ENCODE measurements at places on chromosomes 4 and X. TPM values are rescaled to one million over a fixed set of nuclear protein-coding genes. Genes with fewer than 3 reads are reported as not detected.

DNA sequence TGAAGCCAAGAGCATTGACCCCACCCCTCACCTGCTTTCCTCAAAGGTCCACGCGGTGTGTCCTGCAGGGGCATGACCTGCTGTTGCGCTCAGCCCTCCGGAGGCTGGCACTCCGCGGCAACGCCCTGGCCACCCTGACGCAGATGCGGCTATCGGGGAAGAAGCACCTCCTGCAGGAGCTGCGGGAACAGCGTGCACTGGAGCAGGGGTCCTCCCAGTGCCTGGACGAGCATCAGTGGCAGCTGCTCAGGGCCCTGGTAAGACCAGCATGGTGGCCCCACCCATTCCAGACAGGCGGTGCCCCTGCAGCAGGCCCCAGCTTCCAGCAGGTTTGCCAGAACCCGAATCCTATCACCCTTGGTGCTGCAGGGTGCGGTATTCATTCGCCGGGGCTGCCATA is 86.0 kb downstream of the EVC start:
- DNase-seq, result no peak

DNA sequence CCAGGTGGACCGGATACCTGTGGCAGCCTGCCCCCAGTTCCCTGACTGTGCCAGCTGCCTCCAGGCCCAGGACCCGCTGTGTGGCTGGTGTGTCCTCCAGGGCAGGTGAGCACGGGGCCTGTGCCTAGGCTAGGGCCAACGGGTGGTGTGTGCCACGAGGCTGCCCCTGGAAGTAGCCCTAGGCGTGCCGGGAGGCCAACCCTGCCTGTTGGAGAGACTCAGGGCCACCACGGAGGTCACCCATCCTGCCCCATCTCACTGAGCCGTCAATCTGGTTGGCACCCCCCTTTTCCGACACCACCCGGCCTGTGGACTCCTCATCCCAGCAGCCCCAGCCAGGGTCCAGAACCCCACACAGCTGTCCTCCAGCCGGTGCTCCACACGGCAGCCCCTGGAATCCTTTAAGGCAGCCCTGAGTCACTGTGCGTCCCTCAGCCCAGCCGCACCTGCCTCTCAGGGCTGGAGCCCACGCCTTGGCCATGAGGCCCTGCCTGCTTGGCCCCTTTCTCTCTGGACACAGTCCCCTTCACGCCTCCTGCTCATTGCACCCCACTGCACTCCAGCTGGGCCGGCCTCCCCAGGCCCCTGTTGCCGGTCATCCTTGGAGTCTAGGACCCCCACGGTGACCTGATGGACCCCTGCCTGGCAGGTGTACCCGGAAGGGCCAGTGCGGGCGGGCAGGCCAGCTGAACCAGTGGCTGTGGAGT is 5.3 kb downstream of the PLXNB3 start:
- no peak for DNase-seq

- DNase-seq, result no peak
Observed at GRCh38 chr4:129738175-129738574, 642.2 kb downstream of the C4orf33 start.

DNA sequence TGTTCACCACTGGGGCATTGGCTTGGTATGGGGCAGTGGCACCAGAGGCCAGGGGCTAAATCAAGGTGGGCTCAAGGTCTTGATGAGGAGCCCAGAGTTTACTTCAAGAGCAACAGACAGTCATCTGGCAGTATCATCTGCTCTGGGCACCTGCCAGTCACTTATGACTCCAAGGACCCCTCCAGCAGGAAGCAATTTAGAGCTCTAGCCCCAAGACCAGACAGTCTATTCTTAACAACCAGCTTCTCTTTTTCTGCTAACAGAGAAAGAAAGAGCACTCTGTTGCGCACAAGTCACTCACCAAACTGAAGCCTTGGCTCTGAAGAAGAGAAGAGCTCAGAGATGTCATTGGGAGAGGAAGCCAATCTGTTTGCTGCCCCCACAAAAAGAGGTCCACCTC is 309.2 kb downstream of the HS3ST1 start:
- no peak for DNase-seq

GRCh38 chrX:27863809-27864208 is 56.0 kb downstream of the MAGEB10 start:
- DNase-seq, result no peak

- DNase-seq, result no peak
Observed at GRCh38 chr4:37424753-37425152, 180.2 kb downstream of the NWD2 start.

GRCh38 chrX:54529151-54529550 is 868 bp upstream of the GNL3L start:
- no peak for DNase-seq

PRR32 gene
- total RNA-seq, result not detected

- no peak for DNase-seq
Observed at GRCh38 chr4:140753329-140753728, 2.9 kb downstream of the TBC1D9 start.

DNA sequence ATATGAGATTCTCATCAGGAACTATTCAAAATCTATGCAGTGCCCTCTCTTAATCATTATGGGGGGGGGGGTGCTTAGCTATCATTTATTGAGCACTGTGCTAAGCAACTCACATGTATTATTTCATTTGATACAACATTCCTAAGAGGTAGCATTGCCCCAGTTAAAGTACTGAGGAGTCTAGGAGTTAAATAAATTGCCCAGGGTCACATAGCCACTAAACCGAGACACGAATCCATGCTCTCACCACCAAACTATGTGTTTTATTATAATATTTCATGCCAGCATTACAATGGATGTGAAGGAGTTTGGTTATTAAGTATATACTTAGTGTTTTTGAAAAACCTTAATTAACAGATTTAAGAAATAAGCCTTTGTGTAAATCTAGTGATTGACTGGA is 131.4 kb downstream of the CBR4 start:
- no peak for DNase-seq

DNA sequence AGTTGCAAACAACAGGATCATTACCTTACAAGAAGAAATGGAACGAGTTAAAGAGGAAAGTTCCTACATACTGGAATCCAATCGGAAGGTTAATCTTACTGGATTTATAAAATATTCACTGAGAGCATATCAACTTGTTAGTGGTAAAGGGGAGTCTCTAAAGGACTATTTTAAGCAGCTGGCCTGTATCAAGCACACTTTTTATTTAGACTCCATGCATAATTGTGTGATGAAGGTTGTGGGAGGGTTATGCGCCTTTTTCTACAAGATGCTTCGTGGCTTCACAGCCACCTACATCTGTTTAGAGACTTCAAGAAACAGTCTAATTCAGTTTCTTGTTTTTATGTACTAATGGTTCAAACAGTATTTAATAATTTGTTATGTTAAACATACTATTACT is 56.6 kb downstream of the GRSF1 start:
- no peak for DNase-seq

DNA sequence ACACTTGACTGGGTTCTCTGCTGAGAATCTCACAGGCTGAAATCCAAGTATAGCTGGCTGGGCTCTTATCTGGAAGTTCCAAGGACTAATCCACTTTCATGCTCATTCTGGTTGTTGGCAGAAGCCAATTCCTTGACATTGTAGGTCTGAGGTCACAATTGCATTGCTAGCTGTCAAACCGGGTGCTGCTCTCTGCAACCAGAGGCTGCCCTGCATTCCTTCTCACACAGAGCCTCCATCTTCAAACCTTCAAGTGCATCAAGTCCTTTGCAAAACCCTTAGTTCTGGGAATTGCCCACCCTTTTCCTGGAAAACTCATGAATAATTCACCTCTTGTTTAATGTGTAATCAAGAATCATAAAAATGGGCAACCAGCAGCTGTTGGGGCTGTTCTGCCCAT is 404.2 kb downstream of the KCNIP4 start:
- DNase-seq, result no peak

DNA sequence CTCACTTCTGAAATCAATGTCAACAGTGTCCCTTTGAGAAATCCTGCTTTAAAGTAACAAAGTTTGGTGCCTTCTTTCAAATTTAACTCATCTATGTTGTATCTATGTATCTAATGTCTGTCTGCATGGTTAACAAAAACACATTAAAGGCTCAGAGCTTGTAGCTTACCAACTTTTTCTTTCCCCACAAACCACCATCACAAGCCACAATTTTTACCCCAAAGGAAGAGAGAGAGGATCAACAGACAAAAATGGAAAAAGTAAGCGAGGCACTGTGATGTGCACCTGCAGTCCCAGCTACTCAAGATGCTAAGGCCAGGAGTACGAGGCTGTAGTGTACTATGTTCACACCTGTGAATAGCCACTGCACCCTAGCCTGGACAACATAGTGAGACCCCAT is 17.2 kb downstream of the ATRX start:
- no peak for DNase-seq

PAGE1 gene
- not detected for total RNA-seq

DNA sequence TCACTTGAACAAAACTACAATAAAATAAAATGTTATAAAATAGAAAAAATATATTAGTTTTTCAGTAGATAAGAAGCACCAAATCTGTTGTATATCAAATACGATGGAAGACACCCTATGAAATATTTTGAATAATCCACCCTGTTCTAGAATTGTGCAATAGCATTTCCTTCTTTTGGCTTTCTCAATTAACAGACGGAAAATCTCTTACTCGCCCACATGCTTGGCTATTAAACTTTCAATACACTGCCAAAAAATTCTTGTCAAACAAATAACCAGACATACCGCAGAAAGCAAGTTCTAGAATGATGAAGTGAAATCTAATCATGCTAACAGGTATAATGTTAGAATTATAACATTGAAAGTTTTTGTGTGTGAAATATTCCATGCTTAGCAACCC is 671.6 kb upstream of the SLIT2 start:
- DNase-seq, result no peak

ZDHHC15 gene
- total RNA-seq, result 13.6 TPM

GRCh38 chr4:138702190-138702824 is 313.3 kb upstream of the NOCT start:
- no peak for DNase-seq

DNA sequence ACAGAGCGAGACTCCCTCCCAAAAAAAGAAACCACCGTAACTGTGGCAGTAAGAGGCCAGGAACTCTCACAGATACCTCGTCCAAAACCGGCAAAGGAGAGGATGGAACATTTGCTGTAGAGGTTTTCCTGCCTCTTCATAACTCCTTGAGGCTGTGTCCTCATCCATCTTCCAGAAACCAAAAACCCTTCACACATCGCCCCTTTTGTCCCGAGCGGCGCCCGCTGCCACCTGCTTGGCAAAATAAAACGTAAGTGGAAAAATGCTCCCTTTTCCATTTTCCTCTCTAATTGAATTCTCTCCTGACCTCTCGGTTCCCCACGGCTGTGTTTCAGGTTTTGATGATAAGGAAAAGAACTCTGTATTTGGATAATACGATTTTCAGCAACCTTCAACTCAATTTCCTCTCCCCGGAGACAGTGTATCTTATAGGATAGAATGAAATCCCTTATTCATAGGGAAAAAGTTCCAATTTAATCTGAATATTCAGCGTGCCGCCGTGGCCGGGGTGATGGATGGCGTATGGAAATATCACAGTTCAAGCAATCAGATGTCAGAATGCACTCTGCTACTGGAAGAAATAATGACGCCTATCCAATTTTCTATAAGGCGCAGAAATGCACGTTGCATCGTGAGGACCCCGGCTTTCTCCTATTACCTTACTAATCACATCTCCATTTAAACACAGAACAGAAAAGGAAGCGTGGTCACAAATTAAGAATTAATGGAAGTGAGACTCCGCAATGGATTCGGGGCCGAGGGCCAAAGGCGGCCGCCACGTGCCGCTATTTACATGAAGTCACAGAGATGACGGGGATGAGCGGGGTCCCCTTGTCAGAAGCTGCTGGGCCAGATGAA is 5.2 kb upstream of the PPP2R3B start:
- DNase-seq, result no peak

RTL9 gene
- 0.16 TPM for total RNA-seq

DNA sequence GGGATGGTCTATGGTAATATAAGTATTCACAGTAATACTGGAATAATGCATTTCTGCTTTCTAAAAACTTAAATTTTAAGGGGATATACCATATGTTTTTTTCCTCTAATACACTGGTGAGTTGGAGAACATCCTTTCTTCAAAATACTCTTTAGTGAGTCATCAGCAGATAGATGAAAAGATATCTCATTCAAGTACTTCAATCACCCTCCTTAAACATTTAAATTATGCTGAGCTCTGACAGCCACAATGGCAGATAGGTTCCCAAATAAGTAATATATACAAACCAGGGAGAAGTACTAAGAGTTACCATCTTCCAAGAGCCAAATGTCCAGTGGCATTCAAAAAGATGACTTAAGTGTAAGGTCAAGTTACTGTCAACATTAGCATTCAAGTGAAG is 52.2 kb downstream of the AMMECR1 start:
- no peak for DNase-seq

TMEM255A gene
- total RNA-seq, result 1.4 TPM

SHROOM2 gene
- total RNA-seq, result 12.3 TPM

- no peak for DNase-seq
Observed at GRCh38 chr4:53916431-53916889, 147.9 kb downstream of the CHIC2 start.

LYAR gene
- total RNA-seq, result 9.4 TPM

GRCh38 chrX:140804292-140804691 is 94.7 kb downstream of the LINC00632 start:
- DNase-seq, result no peak

- no peak for DNase-seq
Observed at GRCh38 chrX:74779175-74779574, 146.1 kb downstream of the NEXMIF start.

- no peak for DNase-seq
Observed at GRCh38 chr4:151955721-151956380, 195.0 kb upstream of the GATB start.

- DNase-seq, result no peak
Observed at GRCh38 chr4:139557556-139558110, 1.6 kb upstream of the SETD7 start.

FGG gene
- total RNA-seq, result 3.1 TPM

C1QTNF7 gene
- total RNA-seq, result 2.8 TPM

NAP1L2 gene
- 33.4 TPM for total RNA-seq

DNA sequence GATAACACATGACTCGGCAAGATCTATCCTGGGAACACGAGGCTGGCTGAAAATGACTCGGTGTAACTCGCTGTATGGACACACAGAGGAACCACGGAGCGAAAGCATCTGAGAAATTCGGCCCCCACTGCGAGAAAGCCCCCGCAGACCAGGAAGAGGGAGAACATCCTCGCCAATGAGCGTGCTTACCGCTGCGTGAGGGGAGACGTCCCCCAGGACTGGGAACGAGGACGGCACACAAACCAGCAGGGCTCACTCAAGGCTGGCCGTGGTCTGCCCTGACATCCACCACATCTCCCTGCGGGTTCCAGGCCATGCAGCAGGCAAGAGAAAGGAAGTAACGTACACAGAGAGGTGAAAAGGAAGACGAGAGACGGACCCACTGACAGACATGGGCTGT is 17.6 kb upstream of the GTPBP6 start:
- no peak for DNase-seq

- DNase-seq, result no peak
Observed at GRCh38 chrX:73126240-73126639, 46.9 kb upstream of the PABPC1L2A start.

- no peak for DNase-seq
Observed at GRCh38 chr4:31947101-31947500, 1226.9 kb downstream of the PCDH7 start.

GRCh38 chrX:132837967-132838366 is 120.5 kb downstream of the HS6ST2 start:
- no peak for DNase-seq

GRCh38 chr4:157043131-157043530 is 32.8 kb upstream of the GLRB start:
- no peak for DNase-seq
